Naive B cell (primary cell): ENCODE measurements at places on chromosomes 4 and X.

- no peak for DNase-seq
These were observed 6.5 kb upstream of the MRPL1 start for GRCh38 chr4:77856152-77856551.

DNA sequence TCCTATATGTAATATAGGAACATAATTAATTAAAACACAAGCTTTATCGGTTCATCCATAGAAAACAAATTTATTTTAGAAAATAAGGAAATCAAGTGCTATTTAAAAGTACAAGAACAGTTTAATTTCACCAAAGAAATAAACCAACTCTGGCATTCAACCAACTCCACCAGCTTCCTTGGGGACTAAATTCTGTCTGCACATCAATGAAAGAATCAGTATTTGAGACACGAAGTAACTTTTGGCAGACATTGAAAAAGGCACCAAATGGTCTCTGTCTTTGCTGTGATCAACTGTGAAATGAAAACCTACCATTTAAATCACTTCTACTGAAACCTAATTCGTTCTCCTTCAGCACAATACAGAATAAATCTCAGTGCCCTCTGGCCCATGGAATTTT, 719.7 kb upstream of the GRIA3 start:
- no peak for DNase-seq

DNA sequence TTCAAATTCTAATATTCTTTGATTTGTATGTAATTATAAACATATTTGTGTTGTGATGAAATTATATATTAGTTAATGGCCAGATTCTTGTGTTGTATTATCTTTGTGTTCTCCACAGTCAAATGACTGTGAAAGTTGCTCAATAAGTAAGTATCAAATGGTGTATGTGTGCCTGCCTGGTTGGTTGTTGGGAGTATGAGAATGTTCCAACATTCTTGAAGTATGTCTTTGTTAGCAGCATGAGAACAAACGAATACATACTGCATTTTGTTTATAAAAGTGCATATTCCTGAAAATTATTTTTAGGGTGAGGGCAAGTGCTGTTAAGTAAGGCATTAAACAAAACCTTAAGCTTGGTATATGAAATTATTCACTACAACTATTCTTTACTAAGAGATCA, 16.2 kb downstream of the ARHGEF38 start:
- DNase-seq = no peak

DNA sequence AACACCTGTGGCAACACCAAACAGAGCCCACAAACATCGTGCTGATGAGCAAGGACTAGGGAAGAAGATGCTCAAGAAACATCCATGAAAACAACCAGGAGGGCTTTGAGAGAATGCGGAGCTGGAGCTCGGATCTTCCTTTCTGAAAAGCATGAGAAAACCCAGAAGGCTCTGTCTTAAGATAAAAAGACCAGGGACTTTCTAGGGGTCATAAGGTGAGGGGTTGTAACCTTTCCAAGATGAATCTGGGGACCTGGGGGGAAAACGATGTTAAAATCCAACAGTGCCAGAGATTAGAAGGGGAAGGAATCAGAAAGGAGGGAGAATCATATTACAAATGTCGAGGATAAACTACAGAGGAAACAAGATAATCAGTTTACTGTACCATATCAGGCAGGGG, 10.1 kb downstream of the GK2 start:
- no peak for DNase-seq

DNA sequence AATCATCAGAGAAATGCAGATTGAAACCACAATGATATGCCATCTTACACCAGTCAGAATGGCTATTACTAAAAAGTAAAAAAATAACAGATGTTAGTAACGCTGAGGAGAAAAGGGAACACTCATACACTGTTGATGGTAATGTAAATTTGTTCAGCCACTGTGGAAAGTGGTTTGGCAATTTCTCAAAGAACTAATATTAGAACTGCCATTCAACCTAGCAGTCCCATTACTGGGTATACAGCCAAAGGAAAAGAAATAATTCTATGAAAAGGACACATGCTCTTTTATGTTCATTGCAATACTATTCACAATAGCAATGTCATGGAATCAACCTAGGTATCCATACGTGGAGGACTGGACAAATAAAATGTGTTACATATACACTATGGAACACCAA, 566.3 kb downstream of the STPG2 start:
- no peak for DNase-seq

- DNase-seq = no peak
These were observed 23.8 kb downstream of the SLC9B2 start for GRCh38 chr4:103052779-103053178.

- DNase-seq = no peak
These were observed 137.7 kb downstream of the LDB2 start for GRCh38 chr4:16760617-16761363.

GRCh38 chr4:167238226-167238625, 3.9 kb upstream of the SPOCK3 start:
- no peak for DNase-seq
